Activated gamma-delta T cell (primary cell): ENCODE measurements at places on chromosomes 6 and 20.

DNA sequence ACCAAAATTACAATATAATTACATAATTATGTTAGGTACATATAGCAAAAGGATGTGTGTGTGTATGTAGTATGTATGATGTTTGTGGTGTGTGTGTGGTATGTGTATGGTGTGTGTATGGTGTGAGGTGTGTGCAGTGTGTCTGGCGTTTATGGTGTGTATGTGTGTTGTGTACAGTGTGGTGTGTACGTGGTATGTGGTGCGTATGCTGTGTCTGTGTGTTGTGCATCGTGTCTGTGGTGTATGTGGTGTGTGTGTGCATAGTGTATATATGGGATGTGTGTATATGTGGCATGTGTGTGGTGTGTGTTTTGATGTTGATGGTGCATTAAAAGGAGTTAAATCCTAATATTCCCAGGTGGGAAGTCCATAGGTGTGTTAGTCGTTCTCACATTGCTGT, 62.8 kb downstream of the PLG start:
- DNase-seq: no peak

GRCh38 chr20:25150016-25150415, 45.5 kb upstream of the ENTPD6 start:
- no peak for DNase-seq

- DNase-seq: no peak
These were observed 280 bp downstream of the SPATA2 start for GRCh38 chr20:49915118-49915379.

DNA sequence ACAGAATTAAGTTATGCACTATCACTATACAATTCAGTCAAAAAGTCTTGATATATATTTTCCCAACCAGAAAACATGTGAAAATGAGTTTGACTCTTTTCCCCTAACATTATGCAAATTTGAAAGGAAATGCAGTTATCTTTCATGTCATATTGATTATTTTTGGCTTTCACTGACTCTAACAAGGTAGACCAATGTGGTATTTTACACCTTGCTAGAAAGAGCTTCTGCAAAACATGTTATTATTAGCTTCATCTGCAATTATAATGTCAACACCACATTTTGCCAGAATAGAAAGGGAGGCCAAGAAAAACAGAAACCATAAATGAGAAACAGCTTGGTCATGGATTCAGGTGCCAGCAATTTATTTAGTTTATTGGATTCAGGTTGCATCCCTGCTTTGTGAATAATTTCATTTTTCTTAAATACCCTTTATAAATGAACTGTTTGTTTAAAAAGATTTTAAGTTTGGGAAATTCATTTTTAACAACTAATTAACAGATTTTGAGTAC, 226.1 kb upstream of the GJE1 start:
- DNase-seq: no peak

DNA sequence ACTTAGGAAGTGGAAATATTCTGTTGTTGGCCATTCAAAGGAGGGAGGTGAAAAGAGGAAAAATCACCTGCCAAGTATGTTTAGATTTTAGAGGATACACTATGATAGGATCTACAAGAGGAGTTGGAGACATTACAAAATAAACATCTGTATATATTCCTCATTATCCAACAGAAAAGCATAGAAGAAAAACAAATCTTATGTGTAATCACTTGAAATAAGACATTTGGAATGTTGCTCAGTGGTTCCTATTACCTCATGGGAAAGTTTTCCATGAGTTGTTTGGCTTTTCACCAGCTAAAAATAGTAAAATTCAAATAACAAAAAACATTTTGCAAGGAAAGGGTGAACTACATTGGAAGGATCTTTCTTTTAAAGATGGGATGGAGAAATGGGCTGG, 76.7 kb upstream of the CARMIL1 start:
- no peak for DNase-seq
